ENCODE measurements at places on chromosomes 1 and 21. TPM values are rescaled to one million over a fixed set of nuclear protein-coding genes. Genes with fewer than 3 reads are reported as not detected.
A peak's percentile ranks its signal among the peaks of the same experiment; 100 is the strongest.

DNA sequence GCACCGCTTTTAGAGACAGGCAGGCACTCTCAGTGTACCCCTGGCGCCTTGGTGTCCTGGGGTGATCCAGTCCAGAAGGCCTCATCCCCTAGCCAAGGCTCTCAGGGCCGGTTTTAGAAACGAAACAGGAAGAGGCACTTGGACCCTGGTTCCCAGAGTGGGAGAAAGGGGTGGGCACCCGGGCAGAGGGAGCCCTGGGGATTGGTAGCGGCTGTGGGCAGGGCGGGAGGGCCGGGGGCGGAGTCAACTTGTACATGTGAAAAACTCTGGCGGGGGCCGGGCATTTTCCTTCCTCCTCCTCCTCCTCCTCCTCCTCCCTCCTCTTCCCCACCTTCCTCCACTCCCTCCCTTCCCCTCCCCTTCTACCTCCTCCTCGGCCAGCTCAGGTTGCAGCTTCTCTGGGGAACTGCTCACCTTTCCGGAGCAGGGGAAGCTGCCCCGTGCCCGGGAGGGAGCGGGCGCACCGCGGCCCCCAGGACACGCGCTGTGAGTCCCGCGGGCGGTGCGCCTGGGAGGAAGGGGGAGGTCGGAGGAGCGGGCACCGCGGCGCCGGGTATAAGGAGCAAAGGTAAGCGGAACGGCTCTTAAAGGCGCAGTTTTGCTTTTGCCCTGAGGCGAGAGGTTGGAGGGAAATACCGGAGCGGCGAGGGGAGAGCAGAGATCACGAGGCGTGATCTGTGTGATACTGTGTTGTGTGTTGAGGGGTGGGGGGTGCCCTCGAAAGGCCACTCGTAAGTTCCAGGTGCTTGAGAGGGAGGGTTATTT is at the start of gene CDK18:
Gene CDK18, plus strand, starts transcription at position 359 of the 765 bp plus-strand sequence. CDS start 18,499 bp downstream, outside the sequence.
- DNase-seq, result peak; percentile 45

GRCh38 chr1:34781844-34782391 is 904 bp downstream of the GJB3 start:
- no peak for DNase-seq

DNA sequence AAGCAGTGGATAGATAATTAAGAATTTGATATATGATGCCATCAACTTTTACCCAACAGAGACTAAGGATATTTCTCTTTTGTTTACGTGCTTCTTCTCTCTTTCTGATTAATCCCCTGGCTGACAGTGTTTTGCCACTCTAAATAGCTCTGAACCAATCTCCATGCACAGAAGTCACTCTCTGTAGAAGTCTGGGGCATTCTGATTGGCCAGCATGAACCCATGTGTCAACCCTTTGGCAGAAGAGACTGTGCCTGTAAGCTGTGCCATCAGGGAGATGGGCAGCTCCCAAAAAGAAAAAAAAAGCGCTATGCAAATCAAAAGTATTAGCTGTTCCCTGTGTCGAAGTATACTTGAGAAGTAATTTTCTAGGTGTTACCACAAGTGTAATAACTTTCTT is 34.1 kb upstream of the NRIP1 start:
- no peak for DNase-seq

GRCh38 chr1:243513726-243514491 is 258.1 kb downstream of the SDCCAG8 start:
- DNase-seq, result no peak

DNA sequence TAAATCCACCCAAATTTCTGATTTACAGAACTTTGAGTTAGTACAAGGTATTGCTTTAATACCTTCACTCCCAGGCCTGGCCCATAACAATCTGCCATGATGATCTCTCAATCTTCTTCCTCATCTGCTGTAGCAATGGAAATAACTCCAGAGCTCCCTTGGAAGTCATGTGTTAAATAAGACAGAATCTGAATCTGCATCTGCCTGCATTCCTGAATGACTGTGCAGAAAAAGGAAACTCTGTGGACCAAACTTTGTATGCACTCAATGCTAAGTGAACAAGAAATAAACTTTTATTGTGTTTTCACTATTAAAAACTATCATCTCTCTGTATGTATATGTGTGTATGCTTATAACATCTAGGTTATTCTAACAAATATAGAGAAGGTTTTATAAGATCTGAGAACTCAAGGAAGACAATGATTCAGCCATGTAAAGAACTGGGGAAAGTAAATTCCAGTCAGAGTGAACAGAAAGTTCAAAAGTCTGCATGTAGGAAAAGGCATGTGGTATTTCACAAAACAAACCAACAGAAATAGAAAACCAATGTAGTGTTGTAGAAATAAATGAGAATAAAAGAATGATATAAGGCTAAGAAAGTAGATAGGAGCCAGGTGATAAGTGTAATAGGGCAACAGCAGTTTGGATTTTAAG is 390.2 kb downstream of the USH2A start:
- DNase-seq, result no peak

GRCh38 chr1:12499539-12500240 is 118.3 kb downstream of the DHRS3 start:
- no peak for DNase-seq

DNA sequence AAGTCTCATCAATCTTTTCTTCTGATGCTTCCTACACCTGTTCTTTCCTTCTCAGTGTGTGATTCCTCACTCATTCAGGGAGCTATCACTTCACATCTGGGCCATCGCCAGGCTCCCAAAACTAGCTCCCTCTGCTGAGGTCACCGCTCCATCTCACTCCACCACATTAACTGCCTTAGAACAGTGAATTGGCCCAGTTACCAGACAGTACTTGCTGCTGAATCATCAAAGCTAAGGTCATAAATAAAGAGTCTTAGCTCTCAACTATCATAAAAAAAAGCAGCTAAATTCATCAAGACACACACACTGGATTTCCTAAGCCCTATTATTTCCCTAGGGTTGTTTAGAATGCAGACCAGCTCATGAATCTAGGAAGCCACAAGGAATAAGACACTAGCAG is 18.8 kb upstream of the SRM start:
- no peak for DNase-seq

DNA sequence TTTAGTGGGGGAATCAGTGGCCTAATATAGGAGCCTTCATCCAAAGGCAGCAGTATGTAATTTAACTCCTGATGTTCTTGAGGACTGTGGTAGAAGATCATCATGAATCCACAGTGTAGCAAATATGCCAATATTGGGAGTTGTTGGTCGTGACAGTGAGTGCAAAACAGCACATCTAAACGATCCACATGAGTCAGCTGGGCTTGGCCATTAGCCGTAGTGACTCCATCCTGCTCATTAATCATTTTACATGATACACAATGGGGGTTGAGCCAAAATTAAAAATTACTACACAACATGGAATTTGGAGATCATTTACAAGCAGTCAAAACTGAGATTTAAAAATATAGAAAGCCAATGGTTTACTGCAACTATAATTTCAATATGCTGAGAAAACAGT is 653.9 kb upstream of the CAMK1G start:
- DNase-seq, result no peak

DNA sequence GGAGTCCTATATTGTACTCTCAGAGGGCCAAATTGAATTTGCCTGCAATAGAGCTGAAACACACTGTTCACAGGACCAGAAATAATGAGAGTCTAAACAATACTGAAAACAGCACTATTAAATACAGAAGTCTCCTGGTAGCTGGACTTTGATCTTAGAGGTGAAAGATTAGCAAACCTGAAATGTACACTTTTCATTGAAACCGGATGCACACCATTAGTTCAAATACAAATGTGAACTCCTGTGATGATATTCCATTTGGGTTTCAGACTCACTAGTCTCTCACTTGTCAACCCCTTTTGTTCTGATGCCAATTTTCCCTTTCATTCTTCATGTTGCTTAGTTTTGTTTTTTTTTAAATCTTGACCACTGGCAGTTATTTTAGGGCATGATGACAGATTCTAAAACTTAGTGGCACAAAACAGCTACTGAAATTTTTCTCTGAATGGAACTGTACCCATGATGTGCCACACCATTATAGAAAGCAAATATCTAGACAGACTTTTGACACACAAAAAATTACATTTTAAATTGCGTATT is 5.9 kb upstream of the TNFSF4 start:
- no peak for DNase-seq

- no peak for DNase-seq
Measured at GRCh38 chr21:36463991-36464390, 15.9 kb downstream of the CLDN14 start.

DNA sequence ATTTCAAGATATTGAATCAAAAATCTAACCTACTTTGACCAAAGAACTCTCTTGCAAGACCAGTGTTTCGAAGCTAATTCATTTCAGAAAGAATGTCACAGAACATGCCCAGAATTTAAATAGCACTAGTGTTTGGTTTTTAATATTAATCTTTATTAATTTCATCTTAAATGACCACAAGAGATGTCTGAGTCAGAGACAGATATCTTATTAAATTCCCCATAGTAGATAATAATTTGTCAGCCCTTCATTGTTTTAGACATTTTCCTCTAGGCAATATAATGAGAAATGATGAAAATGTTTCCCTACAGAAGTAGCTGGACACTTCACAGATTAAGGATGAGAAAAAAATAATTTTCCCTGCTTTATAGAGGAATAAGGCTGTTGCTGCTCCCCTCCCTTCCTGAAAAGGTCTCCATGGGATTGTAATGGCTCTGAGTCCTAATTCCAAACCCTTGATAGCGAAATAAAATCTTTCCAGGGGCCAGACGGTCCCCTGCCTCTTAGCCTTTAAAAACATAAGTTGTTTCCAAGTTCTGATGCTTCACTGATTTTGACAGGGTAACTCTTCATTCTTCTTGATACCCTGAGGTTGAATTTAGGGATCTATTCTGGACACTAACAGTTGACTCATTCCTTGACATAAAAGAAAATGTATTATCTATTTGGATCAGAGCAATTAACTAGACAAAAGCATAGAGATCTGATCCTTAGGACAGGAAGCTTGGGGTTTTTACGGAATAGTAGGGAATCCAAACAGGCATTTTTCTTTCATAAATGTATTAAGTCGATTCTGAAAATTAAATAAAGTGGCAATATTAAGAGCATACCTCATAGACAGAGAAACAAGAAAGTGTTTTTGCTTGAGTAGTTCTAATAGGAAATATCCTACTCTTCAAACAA is 820.8 kb downstream of the BRINP3 start:
- DNase-seq, result no peak

Gene CAP1
- total RNA-seq, result 213 TPM

Gene PTPRC
- total RNA-seq, result not detected

Gene RUNX3
- 0.16 TPM for total RNA-seq
